ENCODE measurements at places on chromosomes 7 and 10.

GRCh38 chr7:5064391-5065106 is 18.9 kb downstream of the RBAK start:
- DNase-seq: no peak

- no peak for DNase-seq
Observed at GRCh38 chr7:22397981-22398380, 41.0 kb upstream of the RAPGEF5 start.

DNA sequence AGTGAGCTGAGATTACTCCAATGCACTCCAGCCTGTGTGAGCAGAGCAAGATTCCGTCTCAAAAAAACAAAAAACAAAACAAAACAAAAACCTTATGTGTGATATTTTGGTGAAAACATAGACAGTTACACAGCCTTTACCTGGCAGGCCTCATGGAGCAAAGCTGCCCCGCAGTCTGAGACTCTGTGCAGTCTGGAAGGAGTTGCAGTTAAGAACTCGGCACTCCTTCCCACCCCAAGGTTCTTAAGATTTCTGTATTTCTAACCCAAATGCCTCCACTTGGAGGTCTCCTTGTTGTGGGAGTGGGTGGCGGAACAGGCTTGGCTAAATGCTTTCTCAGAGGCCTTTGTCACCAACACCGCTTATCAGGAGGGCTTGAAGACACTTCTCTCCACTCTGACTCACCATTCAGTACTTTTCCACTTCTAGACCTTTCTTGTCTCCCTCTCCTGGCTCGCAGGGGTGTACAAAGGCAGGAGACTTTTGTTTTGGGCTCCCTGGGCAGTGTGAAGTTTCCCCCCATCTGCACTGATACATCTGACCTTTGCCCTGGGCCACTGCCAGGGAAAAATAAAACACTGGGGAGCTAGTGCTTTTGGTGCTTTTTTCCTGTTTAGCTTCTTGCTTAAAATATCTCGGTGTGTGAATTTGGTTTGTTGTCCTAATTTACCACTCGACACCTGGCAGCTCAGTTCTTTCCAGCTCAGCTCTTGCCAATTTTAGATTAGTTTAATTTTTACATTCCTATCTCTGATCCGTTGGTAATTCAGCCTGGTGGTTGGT is 51.3 kb upstream of the MAGI2 start:
- DNase-seq: no peak

GRCh38 chr10:116771101-116771958 is 29.0 kb upstream of the HSPA12A start:
- peak; percentile 52 for DNase-seq

GRCh38 chr10:6719561-6719960 is 139.5 kb upstream of the PRKCQ start:
- no peak for DNase-seq

DNA sequence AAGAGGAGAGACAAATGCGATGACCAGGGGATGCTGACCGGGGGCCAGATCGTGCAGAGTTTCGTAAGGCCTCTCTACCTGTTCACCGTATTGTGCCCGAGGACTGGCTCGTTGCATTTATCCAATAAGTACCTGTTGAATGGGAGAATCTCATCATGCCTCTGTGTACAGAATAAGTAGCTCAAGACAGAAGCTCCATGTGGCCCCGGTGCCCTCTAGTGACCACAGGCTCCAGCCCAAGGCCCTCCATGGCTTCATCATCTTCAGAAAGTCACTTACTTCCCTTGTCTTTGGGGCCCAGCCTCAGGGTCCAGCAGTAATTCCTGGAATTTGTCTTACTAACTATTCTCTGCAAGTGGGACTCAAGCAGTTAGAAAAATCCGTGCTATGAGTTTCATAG is 151.0 kb downstream of the CHN2 start:
- DNase-seq: no peak

GRCh38 chr10:12073526-12073925 is 4.8 kb downstream of the DHTKD1 start:
- DNase-seq: no peak

Measured in omental fat pad (tissue), 4 donors.